ENCODE measurements at places on chromosomes 13 and 19.

- no peak for DNase-seq
Observed at GRCh38 chr13:46684287-46685001, 112.5 kb downstream of the ESD start.

DNA sequence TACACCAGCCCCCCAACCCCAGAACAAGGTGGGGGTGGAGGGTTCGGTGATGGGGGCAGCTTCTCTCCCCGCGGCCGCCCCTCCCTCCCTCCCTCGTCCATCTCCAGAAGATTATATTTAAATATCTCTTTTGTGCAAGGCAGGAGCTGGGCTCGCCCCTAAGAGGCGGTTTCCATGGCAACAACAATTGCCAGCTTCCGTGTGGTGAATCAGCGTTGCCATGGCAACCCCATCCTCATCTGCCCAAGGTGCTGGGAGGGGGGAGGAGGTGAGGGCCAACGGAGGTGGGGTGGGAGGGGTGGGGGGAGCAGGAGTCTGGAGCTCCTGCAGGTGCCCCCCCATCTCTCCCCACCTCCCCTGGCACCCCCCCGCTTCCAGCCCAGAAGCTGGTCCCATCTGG is 46.4 kb downstream of the CELF5 start:
- DNase-seq, result peak; percentile 73

DNA sequence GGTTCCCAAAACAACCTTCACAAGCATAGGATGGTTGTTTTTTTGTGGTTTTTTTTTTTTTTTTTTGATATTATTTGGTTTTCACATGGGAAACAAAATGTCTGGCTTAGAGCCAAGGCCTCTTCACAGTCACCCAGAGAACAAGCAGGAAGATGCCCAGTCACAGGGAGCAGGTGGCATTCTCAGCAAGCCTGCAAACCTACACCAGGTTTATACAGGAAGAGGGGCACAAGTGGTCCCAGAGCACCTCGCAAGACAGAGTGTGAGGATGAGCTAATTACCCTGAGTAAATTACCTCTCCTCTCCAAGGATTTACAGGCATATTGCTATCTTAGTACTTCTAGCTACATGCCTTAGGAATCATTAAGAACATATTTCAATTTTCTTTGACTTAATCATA is 1375.6 kb downstream of the EFNB2 start:
- no peak for DNase-seq

GRCh38 chr13:106466691-106467426 is 68.6 kb downstream of the EFNB2 start:
- no peak for DNase-seq

- no peak for DNase-seq
Observed at GRCh38 chr13:108200781-108201398, 14.4 kb downstream of the LIG4 start.

DNA sequence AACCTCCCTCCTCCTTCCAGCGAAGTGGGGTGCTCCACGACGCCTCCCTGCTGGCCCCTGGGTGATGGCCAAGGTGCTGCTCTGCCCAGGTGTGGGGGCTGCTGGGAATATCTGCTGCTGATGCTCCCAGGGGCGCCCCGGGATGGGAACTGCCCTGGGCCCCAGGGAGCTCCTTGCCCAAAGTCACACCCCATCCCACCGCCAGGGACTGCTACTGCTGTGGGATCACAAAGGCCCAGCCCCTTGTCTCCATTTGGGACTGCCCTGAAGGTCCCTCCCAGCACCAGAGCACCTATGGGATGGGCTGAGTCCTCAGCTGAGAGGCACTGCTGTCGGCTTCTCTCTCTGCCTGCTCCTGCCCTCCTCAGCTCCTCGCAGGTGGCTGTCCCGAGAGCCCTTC is 19.0 kb downstream of the CHST8 start:
- DNase-seq, result no peak

DNA sequence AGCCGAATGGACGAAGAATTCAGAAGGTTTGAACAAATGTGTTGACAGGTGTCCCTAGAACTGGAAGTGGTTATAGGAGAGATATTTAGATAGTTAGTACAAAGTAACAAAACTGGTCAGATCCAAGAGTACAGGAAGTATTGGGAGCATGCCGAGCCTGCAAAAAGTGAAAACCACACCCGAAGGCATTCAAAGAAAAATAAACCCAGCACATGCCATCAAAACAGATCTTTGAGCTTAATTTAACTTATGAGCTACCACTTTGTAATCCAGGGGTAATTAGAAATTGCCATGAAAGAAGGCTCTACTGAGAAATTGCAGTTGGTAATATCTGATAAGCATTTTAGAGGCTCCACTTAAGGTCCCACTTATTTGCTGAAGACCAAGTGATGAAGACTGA is 214.2 kb downstream of the DNAJC15 start:
- no peak for DNase-seq

All from anterior cingulate cortex (tissue), 58 donors.